ENCODE measurements at places on chromosomes 2 and 18. TPM values are rescaled to one million over a fixed set of nuclear protein-coding genes. Genes with fewer than 3 reads are reported as not detected.

ZNF516 gene
- total RNA-seq = 1.1 TPM

L3MBTL4 gene
- total RNA-seq = 0.57 TPM

WDR7 gene
- 42.5 TPM for total RNA-seq

SERPINB7 gene
- total RNA-seq = not detected

SCN3A gene
- total RNA-seq = not detected

KYNU gene
- total RNA-seq = not detected

IL1F10 gene
- not detected for total RNA-seq

ASIC4 gene
- 0.16 TPM for total RNA-seq

TMEM18 gene
- total RNA-seq = 28.2 TPM

SLC14A1 gene
- 2.4 TPM for total RNA-seq

MATN3 gene
- not detected for total RNA-seq

SLC16A14 gene
- 1.5 TPM for total RNA-seq

LRRC30 gene
- not detected for total RNA-seq

CAPG gene
- total RNA-seq = 403 TPM

PRKAG3 gene
- not detected for total RNA-seq

ADGRF3 gene
- 4.8 TPM for total RNA-seq

AGAP1 gene
- total RNA-seq = 1.4 TPM

C2orf66 gene
- 0.20 TPM for total RNA-seq

ANKRD39 gene
- total RNA-seq = 36.4 TPM

ONECUT2 gene
- not detected for total RNA-seq

ELOA2 gene
- not detected for total RNA-seq

NT5C1B gene
- not detected for total RNA-seq

MEIS1 gene
- not detected for total RNA-seq

EPB41L3 gene
- 1.8 TPM for total RNA-seq

SCG2 gene
- not detected for total RNA-seq

REG3A gene
- total RNA-seq = not detected

KIF1A gene
- 0.41 TPM for total RNA-seq

NCKAP1 gene
- total RNA-seq = 1.7 TPM

EFEMP1 gene
- not detected for total RNA-seq

SGPP2 gene
- total RNA-seq = 0.70 TPM

KLHL30 gene
- not detected for total RNA-seq

DCC gene
- total RNA-seq = not detected

EEF1B2 gene
- total RNA-seq = 612 TPM

ARID5A gene
- total RNA-seq = 53.6 TPM

ADRA2B gene
- 0.07 TPM for total RNA-seq

AP1S3 gene
- total RNA-seq = 10.8 TPM

ANO7 gene
- 0.32 TPM for total RNA-seq

DLGAP1 gene
- total RNA-seq = not detected

CGREF1 gene
- 3.1 TPM for total RNA-seq

INPP1 gene
- 10.7 TPM for total RNA-seq
